ENCODE measurements at places on chromosomes 2 and 18.

DNA sequence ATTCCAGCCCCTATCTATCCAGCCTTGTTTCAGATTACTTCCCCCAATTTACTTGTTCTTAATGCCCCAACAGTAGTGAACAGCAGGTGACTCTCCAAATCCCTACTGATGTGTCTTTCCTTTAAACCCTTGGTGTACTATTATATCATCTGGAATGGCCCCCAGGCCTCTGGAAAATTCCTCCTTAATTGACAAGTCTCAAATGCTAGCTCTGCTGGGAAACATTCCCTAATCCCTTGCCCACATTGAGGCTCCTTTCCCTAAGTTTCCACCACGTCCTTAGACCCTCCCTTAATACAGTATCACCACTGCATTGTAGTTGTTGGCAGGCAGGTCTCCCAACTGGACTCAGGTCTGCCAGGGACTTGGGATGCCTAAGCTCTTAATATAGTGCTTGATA lies 41.0 kb downstream of the MYO3B start:
- no peak for DNase-seq

DNA sequence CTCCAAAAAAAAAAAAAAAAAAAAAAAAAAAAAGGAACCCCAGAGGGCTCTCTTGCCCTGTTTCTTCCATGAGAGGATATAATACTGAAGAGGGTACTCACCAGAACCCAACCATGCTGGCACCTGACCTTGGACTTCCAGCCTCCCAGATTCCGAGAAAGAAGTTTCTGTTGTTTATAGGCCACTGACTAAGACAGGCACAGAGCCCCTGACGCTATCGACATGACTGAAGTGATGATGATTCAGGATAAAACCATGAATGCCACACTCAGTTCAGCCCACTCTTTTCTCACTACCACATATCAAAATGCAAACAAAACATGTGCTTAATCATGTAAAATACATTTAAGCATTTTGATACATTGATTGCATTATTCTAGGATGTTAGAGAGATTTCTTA lies 66.1 kb upstream of the CDCA7 start:
- DNase-seq, result no peak

DNA sequence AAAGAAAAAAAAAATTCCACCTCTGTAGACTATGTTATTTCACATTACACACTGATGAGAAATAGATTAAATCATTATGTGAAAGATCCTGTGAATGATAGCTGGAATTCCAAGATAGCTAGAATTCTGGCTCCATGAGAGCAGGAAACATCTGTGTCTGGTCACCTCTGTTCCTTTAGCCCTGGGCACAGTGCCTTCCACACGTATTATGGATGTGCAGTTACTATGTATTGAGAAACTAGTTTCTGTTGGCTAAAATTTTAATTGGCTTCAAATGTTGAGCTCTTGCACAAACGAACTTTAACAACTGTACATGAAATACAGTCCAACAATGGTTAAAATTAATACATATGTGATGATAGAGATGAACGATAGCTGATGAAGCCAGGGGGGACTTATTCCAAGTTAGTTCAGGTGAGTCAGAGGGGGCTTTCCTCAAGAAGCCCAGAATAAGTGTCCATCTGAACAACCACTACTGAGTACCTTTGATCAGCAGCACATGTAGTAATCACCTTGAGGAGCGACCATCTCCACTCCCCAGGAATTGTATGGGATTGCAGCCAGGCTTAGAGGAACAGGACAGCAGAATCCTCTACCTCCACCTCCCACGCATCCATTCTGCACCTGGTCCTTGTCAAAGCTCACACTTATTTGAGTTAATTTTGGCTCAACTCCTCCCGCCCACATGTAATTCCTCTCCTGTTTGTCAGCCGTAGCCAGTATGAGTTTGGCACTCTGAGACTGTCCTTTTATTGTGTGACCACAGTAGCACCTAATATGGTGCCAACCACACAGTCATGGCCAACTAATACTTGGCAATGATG lies 68.6 kb downstream of the NABP1 start:
- DNase-seq, result no peak

DNA sequence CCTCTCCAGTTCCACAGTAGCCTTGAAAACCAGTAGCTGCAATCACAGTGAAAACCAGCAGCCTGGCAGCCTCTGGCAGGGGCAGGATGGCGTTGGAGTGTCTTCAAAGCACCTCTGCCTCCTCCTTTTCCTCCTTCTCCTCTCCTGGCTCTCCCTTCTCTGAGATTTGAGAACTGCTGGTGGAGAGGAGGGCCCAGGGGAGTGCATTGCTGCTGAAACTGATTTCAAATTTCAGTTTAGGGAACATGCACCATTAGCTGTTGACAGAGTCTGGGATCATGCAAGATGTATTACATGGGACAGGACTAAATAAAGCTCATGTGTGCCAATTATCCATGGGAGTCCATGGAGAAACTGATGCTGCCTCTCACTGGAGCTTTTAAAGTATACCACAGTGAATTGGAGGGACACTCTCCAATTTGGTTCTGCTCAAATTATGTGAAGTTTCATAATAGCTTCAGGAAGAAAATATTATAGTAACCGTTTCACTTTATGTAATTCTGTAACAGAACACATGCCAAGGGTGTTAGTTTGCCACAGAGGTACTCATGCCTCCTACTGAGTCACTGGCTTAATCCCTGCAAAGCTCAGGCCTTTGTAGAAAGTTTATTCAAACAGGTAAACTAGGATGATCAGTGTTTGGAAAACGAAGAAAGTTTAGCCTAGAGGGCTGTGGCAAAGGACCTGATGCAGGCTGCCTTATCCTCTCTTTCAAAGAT lies 146.1 kb downstream of the PRPF40A start:
- DNase-seq, result no peak

- peak; percentile 80 for DNase-seq
Observed at GRCh38 chr18:59837586-59837985, 62.2 kb upstream of the PMAIP1 start.
